Trophoblast cell (in vitro differentiated cells and primary cell): ENCODE measurements at places on chromosomes 7 and 10.

GRCh38 chr7:66631471-66631870 is 2.8 kb downstream of the KCTD7 start:
- no peak overlapping the region for H3K27ac ChIP-seq
- peaks cover 5% of the 10 kb centered on the region for H3K36me3 ChIP-seq
- peaks cover 11% of the 10 kb centered on the region for H3K4me1 ChIP-seq
- no peak overlapping the region for H3K4me3 ChIP-seq
- no peaks in the 10 kb centered on the region for H3K27me3 ChIP-seq

DNA sequence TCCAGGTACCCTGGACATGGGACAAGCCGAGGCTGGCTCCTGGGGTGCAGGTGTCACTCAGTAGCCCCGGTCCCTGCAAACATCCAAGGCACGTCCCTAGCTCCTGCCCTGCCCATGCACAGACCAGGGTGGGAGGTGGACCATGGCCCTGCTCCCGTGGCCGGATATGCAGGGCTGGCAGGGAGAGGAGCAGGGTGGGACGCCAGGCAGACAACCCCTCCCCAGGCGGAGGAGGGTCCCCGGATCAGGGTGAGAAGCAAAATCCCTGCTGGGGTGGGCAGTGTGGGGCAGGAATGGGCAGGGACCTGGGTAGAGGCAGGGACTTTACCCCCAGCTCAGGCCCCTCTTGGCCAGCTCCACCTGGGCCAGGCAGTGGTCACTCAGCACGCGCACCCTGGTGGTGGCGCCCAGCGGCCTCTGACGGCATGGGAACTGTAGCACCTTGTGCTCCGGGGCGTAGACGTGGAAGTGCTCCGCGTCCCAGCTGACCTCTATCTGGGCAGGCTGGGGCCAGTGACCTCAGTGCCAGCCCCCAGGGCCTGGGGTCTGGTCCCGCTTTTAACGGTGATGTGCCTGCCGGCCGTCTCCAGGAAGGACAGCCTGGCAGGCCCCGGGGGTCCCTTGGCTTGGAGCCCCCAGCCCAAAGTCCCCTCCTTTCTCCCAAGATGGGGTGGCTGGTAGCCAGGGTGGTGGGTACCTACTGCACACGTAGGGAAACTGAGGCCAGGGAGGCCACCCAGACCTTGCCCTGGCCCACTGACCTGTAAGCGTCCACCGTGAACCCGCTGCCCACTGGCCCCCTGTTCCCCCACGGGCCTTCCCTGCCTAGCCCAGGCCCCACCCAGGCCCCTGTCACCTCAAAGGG is 1.2 kb downstream of the GRIFIN start:
- H3K27me3 ChIP-seq, result no peaks in the 10 kb centered on the region
- H3K27ac ChIP-seq, result no peak overlapping the region
- no peak for DNase-seq
- no peaks in the 10 kb centered on the region for H3K36me3 ChIP-seq
- H3K4me3 ChIP-seq, result no peak overlapping the region

DNA sequence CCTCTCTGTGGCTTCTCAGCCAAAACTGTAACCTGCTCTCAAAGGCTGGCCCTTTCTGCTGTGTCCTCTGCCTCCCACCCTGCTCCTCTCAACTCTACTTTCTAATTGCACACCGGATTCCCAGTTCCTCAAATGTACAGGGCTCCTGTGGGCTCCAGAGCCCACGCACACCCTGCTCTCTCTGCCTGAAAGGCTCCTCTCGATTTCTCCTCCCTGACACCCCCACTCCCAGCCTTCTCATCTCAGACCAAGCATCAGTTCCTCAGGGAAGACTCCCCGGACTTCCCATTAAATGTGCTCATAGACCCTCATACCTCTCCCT is 111.7 kb upstream of the STEAP1B start:
- H3K4me1 ChIP-seq, result no peaks in the 10 kb centered on the region
- no peak overlapping the region for H3K4me3 ChIP-seq
- no peaks in the 10 kb centered on the region for H3K36me3 ChIP-seq
- no peak for DNase-seq
- no peak overlapping the region for H3K27ac ChIP-seq

- H3K4me1 ChIP-seq, result no peaks in the 10 kb centered on the region
- H3K27ac ChIP-seq, result no peak overlapping the region
- no peak for DNase-seq
- H3K27me3 ChIP-seq, result no peaks in the 10 kb centered on the region
These were observed 158.3 kb downstream of the ZNF438 start for GRCh38 chr10:30873411-30873810.

DNA sequence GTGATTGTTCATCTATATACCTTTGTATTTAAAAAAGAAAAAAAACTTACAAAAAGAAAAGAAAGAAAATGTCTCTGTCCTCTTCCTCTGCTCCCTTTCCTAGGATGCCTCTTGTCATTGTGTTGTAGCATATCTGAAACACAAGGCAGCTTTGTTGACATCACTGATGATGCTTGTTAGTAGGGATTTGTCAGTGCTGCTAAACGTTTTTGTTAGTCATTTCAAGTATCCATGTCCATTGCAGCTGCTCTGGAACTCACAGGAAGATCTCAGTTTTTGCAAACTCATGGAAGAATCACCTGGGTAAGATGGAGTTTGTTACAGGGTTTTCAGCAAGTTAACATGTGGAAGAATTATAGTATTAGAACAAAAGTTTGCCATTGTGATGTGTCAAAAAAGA is 123.6 kb downstream of the CCSER2 start:
- H3K4me3 ChIP-seq, result no peak overlapping the region
- H3K4me1 ChIP-seq, result no peaks in the 10 kb centered on the region
- peaks cover 7% of the 10 kb centered on the region for H3K36me3 ChIP-seq
- no peak for DNase-seq

- no peaks in the 10 kb centered on the region for H3K27me3 ChIP-seq
- no peak overlapping the region for H3K4me3 ChIP-seq
- H3K4me1 ChIP-seq, result no peaks in the 10 kb centered on the region
- H3K27ac ChIP-seq, result no peak overlapping the region
- DNase-seq, result no peak
These were observed 353.5 kb upstream of the HPS1 start for GRCh38 chr10:98800263-98800662.

- no peak overlapping the region for H3K27ac ChIP-seq
- DNase-seq, result no peak
- H3K27me3 ChIP-seq, result no peaks in the 10 kb centered on the region
- no peak overlapping the region for H3K4me3 ChIP-seq
These were observed 2.8 kb upstream of the ABRAXAS2 start for GRCh38 chr10:124798781-124799180.

GRCh38 chr7:55203300-55203699 is 161.8 kb upstream of the LANCL2 start:
- no peak overlapping the region for H3K27ac ChIP-seq
- peaks cover 38% of the 10 kb centered on the region for H3K36me3 ChIP-seq

GRCh38 chr10:111139567-111139966 is 62.7 kb downstream of the ADRA2A start:
- H3K27me3 ChIP-seq, result no peaks in the 10 kb centered on the region
- DNase-seq, result no peak
- H3K4me3 ChIP-seq, result no peak overlapping the region

- no peak overlapping the region for H3K27ac ChIP-seq
- H3K4me1 ChIP-seq, result no peaks in the 10 kb centered on the region
- no peaks in the 10 kb centered on the region for H3K36me3 ChIP-seq
- DNase-seq, result no peak
- H3K27me3 ChIP-seq, result no peaks in the 10 kb centered on the region
- no peak overlapping the region for H3K4me3 ChIP-seq
These were observed 17.7 kb downstream of the PCGF5 start for GRCh38 chr10:91238191-91238590.

GRCh38 chr7:45967591-45968157 is 46.6 kb upstream of the IGFBP3 start:
- peaks cover 2% of the 10 kb centered on the region for H3K4me1 ChIP-seq
- H3K36me3 ChIP-seq, result no peaks in the 10 kb centered on the region
- no peak overlapping the region for H3K4me3 ChIP-seq
